Fibroblast of skin of abdomen (primary cell): ENCODE measurements at places on chromosomes 4 and X.

GRCh38 chr4:116015062-116015461 lies 901.6 kb upstream of the NDST4 start:
- DNase-seq, result no peak

GRCh38 chr4:114435116-114435515 lies 163.5 kb upstream of the UGT8 start:
- no peak for DNase-seq

GRCh38 chr4:106717091-106717490 lies 319.0 kb downstream of the DKK2 start:
- peak; percentile 49 for DNase-seq

- DNase-seq, result no peak
Measured at GRCh38 chr4:145769450-145770037, 89.6 kb downstream of the C4orf51 start.

DNA sequence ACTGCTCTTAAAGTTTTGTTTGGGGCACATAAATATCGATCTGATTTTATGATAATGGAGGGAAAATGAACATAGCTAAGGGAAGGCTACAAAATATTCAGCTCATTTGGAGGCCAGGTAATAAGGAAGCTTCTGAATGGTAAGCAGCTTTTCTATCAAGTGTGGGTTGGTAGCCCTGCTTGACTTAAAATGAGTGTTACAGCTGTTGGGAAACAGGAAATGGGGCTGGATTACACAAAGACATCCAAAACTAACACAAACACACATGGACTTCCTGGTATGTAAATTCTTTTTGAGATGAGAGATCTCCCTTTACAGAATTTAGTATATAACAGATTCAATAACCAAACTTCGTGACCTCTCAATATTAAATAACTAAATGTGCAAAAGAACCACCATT lies 58.0 kb downstream of the FGF16 start:
- peak; percentile 8 for DNase-seq

- no peak for DNase-seq
Measured at GRCh38 chrX:69282893-69283690, 117.8 kb upstream of the PJA1 start.

GRCh38 chr4:17029964-17030363 lies 131.5 kb upstream of the LDB2 start:
- no peak for DNase-seq

DNA sequence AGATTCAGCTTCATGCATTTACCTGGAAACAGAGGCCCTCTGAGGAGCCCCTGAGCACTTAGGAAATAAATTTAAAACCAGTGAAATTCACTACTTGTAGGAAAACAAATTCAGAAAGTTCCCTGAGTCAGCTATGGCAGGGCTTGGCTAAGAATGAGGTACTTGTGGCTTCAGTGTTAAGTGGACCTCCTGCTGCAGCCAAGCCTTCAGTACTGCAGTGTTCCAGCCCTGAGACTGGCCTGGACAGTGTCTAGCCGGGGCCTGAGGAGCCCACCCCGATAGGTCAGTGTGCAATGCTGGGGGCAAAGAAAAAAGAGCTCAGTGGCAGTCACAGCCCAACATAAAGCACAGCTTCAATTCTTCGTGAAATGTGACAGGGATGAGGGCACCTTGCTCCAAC lies 41.9 kb downstream of the F11 start:
- no peak for DNase-seq

DNA sequence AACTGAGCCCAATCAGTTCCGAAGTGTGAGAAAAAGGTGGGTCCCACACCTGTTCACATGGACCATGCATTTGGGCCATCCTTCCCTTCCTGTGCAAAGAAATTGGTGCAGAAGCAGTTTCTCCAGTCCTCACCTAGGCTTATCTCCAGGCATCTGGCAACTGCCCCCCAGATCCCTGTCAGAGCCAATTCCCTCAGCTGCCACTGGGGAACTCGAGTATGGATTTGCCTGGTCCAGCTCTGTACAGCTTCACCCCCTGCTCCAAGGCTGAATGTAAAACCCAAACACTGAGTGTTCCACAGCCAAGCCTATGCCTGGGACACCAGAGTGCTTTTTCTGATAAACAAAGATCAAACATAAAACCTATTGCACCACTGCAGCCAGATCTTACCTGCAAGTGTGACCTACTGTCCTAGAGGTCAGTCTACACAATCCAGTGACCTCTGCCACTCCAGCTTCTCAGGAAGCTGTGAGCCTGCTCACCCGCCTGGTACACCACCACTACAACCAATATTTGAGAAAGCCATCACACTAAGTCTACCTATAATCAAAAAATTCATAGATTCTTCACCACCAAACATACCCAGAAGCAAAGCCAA lies 136.4 kb downstream of the STPG2 start:
- no peak for DNase-seq

DNA sequence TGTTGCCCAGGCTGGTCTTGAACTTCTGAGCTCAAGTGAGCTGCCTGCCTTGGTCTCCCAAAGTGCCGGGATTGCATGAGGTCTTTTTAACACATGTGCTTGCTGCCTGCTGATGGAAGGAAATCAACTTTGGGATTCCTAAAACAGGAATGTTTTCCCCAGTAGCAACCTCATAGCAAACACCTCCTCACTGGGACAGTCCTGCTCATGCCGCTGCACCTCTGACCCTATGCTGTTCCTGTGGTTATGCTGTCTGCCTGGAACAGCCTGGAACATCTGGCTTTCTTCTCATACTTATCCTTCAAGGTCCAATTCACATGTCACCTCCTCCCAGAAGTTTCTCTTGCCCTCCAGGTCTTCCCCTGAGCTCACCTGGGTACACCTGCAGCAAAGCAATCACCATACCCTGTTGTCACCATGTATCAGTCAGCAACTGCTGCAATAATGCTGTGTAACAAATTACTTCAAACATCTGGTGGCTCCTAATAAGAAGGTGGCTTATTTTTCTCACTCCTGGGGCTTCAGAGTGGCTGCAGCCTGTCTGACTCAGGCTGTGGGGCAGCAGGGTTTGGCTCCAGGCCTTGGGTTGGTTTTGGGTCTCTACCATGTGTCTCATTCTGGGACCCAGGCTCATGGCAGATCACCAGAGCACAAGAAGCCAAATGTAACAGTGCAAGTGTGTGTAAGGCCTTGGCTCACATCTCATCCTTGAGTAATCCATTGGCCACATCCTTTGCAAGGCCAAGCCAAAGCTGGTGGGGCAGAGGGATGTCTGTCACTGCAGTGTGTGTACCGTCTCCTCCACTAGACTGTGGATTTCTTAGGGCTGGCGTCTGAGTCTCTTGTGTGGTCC lies 59.4 kb upstream of the SORCS2 start:
- peak; percentile 37 for DNase-seq

DNA sequence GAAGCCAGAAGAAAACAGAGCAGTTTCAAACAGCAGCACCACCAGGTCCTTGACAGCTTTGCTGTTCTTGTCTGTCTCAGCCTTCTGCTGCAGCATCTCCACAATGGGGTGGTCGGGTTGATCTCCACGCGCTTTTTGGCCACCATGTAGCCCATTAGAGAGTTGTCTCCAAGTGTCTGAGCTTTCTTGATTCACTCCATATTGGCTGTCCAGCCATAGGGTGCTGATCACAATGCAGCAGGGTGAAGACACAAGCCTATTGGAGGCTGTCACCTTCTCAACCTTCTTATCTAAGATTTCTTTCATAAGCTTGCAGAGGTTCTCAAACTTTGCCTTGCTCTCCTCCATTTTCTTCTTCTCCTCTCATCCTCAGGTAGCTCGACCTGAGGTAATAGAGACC lies 175.4 kb upstream of the S100G start:
- no peak for DNase-seq

DNA sequence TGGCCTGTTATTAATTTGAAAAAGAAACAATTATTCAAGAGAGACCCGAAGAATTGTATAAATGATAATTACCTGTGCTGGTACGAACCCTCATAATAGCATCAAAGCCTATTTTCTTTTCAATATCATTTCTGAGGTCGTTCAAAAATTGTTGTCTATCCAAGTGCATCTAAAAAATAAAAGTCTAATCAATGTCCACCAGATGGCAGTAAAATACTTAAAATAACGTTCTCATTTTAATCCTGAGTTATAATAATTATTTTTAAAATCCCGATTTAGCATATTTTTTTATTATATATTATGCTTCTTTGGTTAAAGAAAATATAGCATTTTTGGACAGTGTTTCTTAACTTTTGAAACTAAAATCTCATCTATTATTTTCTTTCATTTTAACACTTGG lies 55.7 kb downstream of the METTL14 start:
- no peak for DNase-seq

DNA sequence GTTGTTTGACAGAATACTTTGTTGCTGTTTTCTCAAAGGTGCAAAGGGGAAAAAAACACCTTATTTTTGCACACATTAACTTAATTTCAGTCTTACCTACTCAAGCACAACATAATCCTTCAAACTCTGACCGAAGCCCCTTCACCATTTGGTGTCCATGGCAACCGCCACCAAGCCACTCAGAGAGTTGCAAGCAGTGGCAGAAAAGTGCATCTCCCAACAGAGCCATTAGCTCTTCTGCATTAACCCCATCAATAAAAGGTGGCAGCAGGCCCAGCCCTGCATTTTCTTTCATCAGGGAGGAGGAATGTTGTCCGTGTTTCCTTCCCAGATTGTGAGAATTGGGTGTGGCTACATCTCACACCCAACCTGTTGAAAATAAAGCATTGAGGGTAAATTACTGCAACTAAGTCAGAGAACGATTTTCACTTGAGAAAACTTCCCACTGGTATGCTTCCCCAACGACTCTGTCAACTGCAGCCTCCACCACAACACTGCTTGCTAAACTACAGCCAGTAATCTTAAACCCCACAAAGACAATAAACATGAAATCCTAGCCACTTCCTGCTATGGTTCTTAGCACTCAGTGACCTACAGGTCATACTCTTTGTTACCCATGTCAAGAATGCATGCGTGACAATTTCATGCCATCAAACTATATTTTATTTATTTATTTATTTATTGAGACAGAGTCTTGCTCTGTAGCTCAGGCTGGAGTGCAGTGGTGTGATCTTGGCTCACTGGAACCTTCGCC lies 154.0 kb downstream of the GRIA3 start:
- no peak for DNase-seq

GRCh38 chr4:122458625-122459024 lies 2.1 kb upstream of the IL2 start:
- DNase-seq, result no peak

GRCh38 chr4:147546349-147546748 lies 65.5 kb downstream of the EDNRA start:
- peak; percentile 91 for DNase-seq

DNA sequence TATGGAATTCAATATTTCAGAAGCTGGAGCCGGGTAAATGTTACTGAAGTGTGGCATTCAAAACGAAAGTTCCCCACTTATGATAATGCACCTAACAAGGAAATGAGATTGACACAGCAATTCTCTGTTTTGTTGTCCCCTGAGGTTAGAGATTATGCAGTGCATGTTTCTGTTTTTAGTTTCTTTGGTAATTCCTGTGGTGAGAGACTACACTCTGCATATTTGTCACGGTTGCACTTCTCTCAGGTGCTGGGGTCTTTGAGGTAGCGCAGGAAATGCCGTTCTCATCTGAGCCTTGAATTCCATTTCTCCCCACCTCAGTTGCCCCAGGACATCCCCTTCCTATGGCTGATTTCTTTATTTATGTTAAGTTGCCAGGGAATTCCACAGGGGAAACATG lies 15.3 kb upstream of the BEND4 start:
- no peak for DNase-seq

GRCh38 chr4:123980736-123981300 lies 584.2 kb downstream of the SPRY1 start:
- no peak for DNase-seq

- no peak for DNase-seq
Measured at GRCh38 chr4:73007526-73008100, 61.9 kb downstream of the COX18 start.

- DNase-seq, result no peak
Measured at GRCh38 chr4:7276515-7276914, 84.2 kb downstream of the SORCS2 start.

- no peak for DNase-seq
Measured at GRCh38 chr4:83772685-83773084, 236.8 kb downstream of the GPAT3 start.

DNA sequence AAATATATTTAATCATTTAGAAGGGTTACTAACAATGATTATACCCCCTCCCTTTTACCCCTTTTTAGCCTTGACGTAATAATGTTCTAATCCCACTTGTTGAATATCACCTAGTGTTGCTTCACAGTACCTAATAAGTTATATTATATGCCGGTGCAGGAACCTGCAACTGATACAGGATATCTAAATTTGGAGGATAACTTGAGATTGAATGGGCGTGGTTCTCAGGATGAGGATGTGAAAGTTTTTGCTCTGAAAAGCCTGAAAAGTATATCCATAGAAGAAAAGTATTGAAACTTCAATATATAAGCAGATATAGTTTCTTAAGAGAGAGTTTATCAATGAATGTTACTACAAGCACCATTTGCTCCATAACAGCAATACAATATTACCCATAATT lies 59.8 kb downstream of the ZNF711 start:
- DNase-seq, result no peak

DNA sequence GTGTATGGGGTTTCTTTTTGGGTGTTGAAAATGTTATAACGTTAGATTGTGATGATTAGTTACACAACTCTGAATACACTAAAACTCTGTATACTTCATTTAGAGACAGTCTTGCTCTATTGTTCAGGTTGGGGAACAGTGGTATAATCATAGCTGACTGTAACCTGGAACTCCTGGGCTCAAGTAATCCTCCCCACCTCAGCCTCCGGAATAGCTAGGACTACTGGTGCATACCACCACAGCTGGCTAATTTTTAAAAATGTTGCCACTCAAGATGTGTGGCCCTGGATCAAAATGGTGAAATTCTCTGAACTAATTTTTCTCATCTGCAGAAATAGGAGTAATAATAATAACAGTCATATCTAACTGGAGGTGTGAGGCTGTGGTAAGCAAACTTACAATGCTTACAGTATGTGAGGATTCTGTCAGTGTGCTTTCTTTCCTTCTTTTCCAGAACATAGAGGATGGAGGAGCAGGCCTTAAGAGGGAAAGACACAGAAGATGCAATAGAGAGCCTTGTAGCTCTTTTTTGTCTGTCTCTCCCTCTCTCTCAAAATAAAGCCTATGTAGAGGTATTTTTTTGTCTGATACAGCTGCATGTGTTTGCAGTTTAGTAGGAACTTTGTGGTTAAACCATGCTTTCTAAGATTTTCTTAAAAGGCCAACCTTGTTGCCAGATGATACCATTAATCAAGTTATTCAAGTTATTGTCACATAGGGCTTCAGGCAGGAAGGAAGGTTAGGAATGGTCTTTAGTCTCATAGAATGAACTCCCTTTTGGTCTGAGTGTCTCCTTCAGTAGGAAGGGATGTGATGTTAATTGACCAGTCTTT lies 7.5 kb downstream of the ADD1 start:
- DNase-seq, result peak; percentile 54

GRCh38 chr4:14111730-14112181 lies 484.2 kb upstream of the BOD1L1 start:
- peak; percentile 22 for DNase-seq
